ENCODE measurements at places on chromosomes 2 and 18. TPM values are rescaled to one million over a fixed set of nuclear protein-coding genes. Genes with fewer than 3 reads are reported as not detected.
A peak's percentile ranks its signal among the peaks of the same experiment; 100 is the strongest.

DNA sequence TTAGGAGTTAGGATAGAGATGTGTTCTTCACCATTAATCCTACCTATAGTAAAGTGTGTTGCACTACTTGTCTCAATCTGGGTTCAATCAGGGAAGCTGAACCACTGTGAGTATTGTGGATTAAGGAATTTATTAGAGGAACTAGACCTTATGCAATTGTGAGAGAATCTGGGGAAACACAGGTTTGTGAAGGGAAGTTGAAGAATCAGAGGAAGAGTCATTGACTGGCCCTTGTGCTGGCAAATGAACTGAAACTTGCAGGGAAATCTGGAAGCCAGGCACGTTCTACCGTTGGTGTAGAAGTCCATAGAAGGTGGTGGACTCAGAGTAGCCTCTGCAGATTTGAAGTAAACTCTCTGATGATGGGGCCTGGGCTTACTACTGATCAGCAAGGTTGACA, 44.7 kb upstream of the HK2 start:
- no peak for DNase-seq

GRCh38 chr18:80034852-80035406, 695 bp downstream of the RBFA start:
- no peak for DNase-seq

DNA sequence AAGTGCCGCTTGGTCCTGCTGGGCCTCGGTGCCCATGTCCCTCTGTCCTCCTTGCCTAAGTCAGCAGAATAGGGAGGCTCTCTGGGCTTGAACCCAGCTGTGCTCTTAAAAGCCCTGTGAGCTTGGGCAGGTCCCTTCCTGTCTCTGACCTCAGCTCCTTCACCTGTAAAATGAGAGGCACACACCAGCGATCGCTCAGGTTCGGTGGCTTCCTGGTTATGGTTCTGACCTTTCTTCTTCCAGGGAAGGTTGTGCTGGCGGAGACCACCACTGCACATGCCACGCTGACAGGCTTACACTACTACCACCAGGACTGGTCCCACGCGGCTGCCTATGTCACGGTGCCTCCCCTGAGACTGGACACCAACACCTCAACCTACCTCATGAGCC, 36.1 kb upstream of the MAPRE3 start:
- DNase-seq: no peak

GRCh38 chr2:241904011-241904718, 34.6 kb downstream of the RTP5 start:
- peak; percentile 42 for DNase-seq

Gene NRBP1
- polyA plus RNA-seq: 32.5 TPM

DNA sequence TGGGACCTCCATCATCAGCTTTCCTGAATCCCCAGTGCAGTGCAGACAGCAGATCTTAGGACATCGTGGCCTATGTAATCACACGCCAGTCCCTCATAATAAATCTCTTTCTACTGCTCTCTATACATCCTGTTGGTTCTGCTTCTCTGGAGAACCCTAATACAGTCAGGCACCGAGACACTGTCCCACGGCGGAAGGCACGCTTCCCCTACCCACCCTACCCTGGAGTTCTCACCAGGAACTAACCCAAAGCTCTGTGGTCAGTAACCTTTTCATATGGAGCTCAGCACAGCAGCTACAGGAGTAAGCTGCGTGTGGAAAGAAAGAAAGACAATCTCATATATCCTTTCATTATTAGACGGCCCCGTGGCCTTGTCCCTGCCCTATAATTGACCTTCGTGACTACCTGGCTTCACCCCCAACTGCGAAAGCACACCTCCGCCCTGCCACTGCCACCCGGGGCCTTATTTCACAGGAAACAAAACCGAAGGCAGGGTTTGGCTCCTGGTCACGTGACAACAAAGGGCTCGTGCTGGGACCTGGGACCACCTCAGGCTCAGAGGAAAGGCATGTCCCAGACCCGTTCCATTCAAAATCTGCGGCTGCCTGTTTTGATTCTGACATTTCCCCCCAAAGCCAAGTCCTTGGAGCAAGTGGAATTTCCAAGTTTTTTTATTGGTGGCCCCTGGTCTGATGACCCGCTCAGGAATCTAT, 99.7 kb upstream of the ODC1 start:
- no peak for DNase-seq

GRCh38 chr2:195513119-195513518, 143.9 kb upstream of the SLC39A10 start:
- no peak for DNase-seq

DNA sequence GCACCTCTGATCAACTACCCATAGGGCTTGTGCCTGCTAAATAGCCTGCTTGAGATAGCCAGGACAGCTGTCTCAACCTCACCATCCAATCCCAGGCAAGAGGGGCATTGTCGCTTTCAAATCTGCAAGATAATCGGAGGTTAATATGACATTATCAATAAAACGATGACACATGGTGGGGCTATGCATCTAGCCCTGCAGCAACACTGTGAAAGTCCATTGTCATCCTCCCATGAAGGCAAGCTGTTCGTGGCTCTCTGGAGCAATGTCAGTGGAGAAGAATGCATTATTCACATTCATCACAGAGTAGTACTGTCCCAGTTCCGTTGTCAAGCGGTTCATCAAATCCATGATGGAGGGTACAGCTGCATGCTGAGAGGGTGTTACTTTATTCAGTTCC, 18.9 kb upstream of the KLHL23 start:
- DNase-seq: no peak

Gene VIL1
- polyA plus RNA-seq: 12.6 TPM

DNA sequence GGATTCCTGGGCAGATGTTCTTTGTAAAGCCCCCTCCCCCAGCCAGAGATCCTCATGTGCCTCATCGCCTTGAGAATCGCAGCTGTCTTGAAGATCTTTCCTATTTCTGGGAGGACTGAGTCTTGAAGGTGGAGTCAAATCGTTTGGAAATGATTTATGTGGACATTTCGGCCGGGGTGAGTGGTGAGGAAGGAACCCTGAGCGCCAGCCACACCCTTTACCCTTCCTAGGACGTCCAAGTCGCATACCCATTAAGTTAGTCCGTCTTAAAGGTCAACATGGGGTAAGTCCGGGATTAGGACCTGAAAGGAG, 84.9 kb upstream of the ZCCHC2 start:
- DNase-seq: no peak

Gene POTEI
- 0.26 TPM for polyA plus RNA-seq

Gene SLC9A4
- not detected for polyA plus RNA-seq

Gene ANKRD62
- 0.38 TPM for polyA plus RNA-seq

- no peak for DNase-seq
Measured at GRCh38 chr2:205324355-205324754, 357.9 kb upstream of the NRP2 start.

Gene SYT4
- 16.3 TPM for polyA plus RNA-seq

DNA sequence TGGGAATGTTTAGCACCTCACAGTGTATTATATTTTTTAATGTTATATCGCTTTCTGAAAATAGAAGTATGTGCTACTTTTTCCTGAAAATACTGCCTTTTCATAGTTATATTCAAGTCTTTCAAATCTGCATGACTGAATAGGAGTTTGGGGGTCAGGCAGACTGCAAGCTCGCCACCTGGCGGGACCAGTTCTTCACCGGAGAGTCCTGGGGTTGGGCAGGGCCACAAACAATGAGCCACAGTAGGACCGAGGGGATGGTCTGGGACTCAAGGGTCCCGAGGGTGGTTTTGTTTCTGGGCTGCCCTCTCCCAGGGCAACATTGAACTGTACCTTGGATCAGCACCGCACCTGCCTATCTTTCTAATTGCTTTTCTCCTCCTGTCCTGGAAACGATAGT, 70.6 kb downstream of the VWA3B start:
- DNase-seq: no peak

GRCh38 chr18:32851936-32852335, 79.1 kb upstream of the KLHL14 start:
- DNase-seq: no peak

DNA sequence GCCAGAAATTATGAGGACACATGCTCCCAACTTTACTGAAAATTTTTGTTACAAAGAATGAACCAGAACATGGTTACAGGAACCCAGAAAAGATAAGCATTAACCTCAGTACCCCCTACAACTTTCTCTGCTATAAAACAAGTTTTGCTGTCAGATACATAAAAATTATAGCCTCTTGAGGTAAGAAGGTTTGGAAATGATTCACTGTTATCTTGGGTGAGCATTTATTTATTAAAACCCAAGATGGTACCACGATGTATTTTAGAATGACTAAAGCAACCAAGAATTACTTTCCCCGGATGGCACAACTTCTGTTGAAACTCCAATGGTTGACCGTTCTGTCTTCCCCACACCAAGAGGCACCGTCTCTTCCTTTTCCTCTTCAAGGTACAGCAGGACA, 72.9 kb downstream of the RBMS1 start:
- no peak for DNase-seq

DNA sequence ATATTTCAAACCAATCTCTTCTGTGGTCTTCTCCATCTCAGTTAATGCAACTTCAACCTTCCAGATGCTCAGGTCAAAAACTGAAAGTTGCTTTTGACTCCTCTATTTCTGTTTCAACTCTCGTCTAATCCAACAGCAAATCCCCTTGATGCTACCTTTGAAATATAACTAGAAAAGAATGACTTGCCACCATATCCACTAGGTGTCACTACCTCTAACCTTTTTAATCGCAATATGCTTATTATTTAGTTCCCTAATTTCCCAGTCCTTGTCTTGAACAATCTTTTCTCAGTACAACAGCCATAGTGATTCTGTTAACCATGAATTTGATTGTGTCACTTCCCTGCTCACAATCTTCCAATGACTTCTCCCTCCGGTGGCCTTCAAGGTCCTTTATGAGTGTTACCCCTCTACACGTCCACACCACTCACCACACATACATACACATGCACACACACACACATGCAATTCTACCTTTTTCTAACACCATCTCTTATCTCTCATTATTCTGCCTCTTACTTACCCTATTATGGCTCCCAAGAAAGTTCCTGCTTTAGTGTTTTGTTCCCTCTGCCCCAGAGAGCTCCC, 245.5 kb upstream of the KCNJ3 start:
- no peak for DNase-seq

DNA sequence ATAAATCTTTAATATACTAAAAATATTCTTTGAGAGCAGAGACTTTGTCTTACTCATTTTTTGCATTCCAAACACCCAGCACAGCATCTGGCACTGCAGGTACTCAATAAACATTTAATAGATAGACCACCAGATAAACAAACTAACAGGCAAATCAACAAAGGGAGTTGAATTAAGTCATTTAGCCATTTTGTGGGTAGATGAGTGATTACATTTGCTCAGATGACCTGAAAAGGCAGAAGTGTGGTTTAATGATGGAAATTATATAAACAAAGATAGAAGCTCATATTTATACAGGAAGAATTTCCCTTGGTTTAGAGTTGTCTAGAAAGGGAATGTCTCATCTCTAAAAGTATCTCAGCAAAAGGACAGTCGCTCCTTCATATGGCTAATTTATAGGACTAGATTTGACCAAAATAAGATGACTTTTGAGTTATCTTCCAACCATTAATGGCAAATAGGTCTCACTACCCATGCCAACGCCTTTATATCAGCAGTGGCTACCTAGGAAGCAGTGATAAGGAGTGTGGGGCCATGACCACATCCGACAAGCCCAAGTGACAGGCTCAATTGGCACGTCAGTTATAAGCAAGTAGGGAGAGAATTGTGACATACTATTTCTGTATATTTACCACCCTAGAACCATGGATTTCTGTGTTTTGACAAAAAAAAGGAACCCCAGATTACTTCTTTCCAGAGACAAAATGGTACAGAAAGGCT, 173.5 kb downstream of the ATAD2B start:
- no peak for DNase-seq

- no peak for DNase-seq
Measured at GRCh38 chr2:199057936-199058335, 399.8 kb downstream of the SATB2 start.

- DNase-seq: no peak
Measured at GRCh38 chr2:19799881-19800780, 101.7 kb downstream of the TTC32 start.
